ENCODE measurements at places on chromosomes 11 and 22. TPM values are rescaled to one million over a fixed set of nuclear protein-coding genes. Genes with fewer than 3 reads are reported as not detected.

- H3K27me3 ChIP-seq = no peaks in the 10 kb centered on the region
- no peak overlapping the region for H3K27ac ChIP-seq
- no peaks in the 10 kb centered on the region for H3K36me3 ChIP-seq
- no peak for DNase-seq
Measured at GRCh38 chr11:112363527-112363926, 102.9 kb upstream of the PLET1 start.

Gene GLYATL1B
- total RNA-seq = 0.09 TPM

GRCh38 chr11:64448599-64449380 is 89.8 kb downstream of the RPS6KA4 start:
- peak overlapping the region; percentile 32 for H3K4me3 ChIP-seq
- no peaks in the 10 kb centered on the region for H3K36me3 ChIP-seq
- H3K27ac ChIP-seq = peak overlapping the region; percentile 47
- H3K27me3 ChIP-seq = peaks cover 20% of the 10 kb centered on the region
- peaks cover 8% of the 10 kb centered on the region for H3K4me1 ChIP-seq
- peak; percentile 74 for DNase-seq

- H3K4me1 ChIP-seq = no peaks in the 10 kb centered on the region
- H3K4me3 ChIP-seq = no peak overlapping the region
- H3K27me3 ChIP-seq = no peaks in the 10 kb centered on the region
- no peaks in the 10 kb centered on the region for H3K36me3 ChIP-seq
- no peak for DNase-seq
- H3K27ac ChIP-seq = no peak overlapping the region
Measured at GRCh38 chr11:126601550-126602215, 246.2 kb downstream of the ST3GAL4 start.

DNA sequence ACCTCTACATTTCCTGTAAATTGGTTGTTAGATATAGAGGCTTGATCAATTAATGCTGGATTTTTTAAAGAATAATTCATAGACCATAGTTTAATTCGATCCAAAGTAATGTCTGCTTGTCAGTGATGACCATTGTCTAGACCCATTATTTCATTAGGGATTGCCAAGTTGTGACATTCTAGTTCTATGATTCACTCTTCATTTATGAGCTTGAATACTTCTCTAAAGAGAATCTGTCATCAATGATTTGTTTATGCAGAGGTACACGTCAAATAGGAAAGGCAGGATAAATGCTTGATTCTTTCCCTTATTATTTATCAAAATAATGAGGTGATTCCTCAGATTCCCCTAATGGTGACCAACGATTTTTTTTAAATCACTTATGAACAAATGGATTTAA is 24.0 kb upstream of the ROBO3 start:
- no peak for DNase-seq
- no peak overlapping the region for H3K27ac ChIP-seq
- H3K27me3 ChIP-seq = peaks cover 76% of the 10 kb centered on the region
- H3K4me1 ChIP-seq = no peaks in the 10 kb centered on the region

DNA sequence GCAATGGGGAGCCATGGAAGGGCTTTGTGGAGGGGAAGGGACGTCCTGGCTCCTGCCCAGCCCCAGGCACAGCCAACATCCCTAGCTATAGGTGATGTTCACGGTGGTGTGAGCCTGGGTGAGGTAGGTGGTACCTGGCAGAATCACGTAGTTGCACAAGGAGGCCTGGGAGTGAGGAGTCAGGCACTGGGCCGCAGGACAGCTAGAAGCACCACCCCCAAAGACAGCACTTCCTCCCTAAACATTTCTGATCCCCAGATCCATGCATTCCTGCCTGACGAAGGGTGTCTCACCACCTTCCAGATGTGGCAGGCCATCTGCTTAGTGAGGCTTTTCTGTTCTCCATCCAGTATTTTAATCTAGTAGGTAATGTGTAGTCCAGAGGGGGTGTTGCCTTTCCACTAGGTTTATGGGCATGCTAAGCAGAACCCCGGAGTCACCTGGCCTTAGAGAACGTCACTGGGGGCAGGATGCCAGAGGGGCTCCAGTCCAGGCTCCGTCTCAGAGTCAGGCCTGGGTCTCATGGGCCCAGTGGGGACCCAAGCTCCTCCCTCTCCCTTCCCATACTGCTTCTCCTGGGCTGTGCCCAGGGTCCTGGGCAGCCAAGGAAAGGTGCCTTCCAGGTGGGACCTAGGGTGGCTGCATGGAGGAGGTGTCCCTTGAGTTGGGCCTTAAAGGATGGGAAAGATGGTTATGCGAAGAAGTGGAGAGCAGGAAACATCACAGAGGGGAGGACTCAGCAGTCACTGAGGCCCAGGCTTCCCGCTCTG is 56.2 kb downstream of the OTOG start:
- H3K27me3 ChIP-seq = peaks cover 11% of the 10 kb centered on the region
- H3K4me1 ChIP-seq = no peaks in the 10 kb centered on the region
- no peak overlapping the region for H3K4me3 ChIP-seq
- DNase-seq = no peak
- H3K27ac ChIP-seq = no peak overlapping the region

Gene OR52L1
- total RNA-seq = not detected

DNA sequence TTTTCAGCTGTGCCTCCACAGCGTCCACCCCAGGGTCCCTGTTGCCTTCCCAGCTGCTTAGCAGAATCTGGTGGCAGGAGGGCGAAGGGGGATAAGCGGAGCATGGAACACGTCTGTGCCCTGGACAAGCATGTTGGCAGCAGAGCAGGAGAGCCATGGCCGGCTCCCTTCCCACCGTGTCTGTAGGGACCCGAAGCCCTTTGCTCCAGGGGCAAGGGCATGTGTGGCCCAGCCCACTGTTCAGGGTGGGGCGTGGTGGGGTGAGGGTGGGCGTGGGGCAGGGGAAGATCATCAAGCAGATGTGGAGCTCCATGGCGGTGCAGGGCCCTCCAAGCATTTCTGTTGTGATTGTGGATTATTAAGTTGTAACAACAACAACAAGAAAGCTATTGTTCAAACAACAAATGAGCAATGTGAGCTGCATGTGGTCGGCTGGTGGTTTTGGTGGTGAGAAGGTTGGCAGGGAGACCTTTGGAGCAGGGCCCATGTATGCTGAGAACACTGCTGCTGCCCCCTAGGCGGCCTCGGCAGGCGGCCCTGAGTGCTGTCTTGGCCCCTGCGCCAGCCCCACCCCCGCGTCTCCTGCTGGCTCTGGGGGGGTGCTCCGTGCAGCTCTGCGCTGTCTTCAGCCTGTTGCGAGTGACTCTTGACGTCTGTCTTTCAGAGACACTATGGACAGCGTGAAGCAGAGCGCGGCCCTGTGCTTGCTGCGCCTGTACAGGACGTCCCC is 50.9 kb downstream of the AP2A2 start:
- no peak overlapping the region for H3K27ac ChIP-seq
- no peak for DNase-seq
- peaks cover 48% of the 10 kb centered on the region for H3K36me3 ChIP-seq
- no peaks in the 10 kb centered on the region for H3K27me3 ChIP-seq
- H3K4me3 ChIP-seq = no peak overlapping the region
- H3K4me1 ChIP-seq = peaks cover 10% of the 10 kb centered on the region

Gene NRGN
- total RNA-seq = 0.52 TPM

- no peak overlapping the region for H3K4me3 ChIP-seq
- H3K36me3 ChIP-seq = no peaks in the 10 kb centered on the region
- H3K27me3 ChIP-seq = no peaks in the 10 kb centered on the region
- DNase-seq = no peak
- no peaks in the 10 kb centered on the region for H3K4me1 ChIP-seq
Measured at GRCh38 chr11:69284081-69284511, 9.9 kb upstream of the MYEOV start.

Gene CDC42EP1
- total RNA-seq = 1.7 TPM

DNA sequence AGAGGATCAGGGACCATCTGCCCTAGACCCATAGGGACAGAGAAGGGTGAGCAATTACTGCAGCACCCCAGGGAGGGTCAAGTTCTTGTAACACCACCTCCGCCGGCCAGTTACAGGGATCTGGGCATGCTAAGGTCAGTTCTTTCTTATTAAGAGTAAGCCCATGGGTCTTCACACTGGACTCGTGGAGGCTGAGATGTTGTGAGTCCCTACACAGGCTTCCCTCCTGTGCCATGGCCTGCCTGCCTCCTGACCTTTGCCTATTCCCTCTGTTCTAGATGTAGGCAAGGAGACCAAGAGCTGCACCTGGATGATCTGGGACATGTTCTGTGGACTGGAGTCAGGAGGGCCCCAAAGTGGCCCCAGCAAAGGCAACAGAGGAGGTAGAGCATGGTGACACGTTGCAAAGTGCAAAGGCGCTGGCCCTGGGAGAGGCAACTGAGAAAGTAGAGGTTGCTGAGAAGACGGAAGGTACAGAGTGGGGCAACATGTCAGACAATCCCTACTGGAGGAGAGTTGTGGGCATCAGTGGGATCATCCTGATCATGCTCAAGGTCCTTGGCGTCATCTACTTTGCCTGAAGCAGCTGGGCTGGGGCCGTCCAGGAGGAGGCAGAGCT is 16.3 kb upstream of the GNAZ start:
- H3K27ac ChIP-seq = no peak overlapping the region
- no peaks in the 10 kb centered on the region for H3K27me3 ChIP-seq
- H3K36me3 ChIP-seq = no peaks in the 10 kb centered on the region
- H3K4me3 ChIP-seq = no peak overlapping the region
- H3K4me1 ChIP-seq = no peaks in the 10 kb centered on the region
- DNase-seq = no peak

DNA sequence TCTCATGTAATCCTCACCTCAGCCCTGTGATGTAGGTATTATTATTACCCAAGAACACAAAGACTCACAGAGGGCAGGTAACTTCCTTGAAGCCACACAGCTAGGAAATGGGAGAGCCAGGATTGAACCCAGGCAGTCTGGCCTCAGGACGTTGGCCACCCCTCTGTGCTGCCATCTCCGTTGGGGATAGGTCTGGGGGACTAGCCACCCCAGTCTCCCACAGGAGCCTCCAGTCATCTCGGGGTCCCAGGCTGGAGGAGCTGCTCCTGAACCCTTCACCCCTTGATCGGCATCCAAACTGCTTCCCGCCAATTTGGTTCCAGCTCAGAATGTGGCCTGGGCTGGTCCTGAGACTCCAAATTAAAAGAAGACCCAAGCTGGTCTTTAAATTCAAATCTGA is 10.4 kb upstream of the TCF20 start:
- H3K27me3 ChIP-seq = peaks cover 26% of the 10 kb centered on the region
- no peak overlapping the region for H3K27ac ChIP-seq
- no peak for DNase-seq
- no peak overlapping the region for H3K4me3 ChIP-seq
- peaks cover 8% of the 10 kb centered on the region for H3K4me1 ChIP-seq

DNA sequence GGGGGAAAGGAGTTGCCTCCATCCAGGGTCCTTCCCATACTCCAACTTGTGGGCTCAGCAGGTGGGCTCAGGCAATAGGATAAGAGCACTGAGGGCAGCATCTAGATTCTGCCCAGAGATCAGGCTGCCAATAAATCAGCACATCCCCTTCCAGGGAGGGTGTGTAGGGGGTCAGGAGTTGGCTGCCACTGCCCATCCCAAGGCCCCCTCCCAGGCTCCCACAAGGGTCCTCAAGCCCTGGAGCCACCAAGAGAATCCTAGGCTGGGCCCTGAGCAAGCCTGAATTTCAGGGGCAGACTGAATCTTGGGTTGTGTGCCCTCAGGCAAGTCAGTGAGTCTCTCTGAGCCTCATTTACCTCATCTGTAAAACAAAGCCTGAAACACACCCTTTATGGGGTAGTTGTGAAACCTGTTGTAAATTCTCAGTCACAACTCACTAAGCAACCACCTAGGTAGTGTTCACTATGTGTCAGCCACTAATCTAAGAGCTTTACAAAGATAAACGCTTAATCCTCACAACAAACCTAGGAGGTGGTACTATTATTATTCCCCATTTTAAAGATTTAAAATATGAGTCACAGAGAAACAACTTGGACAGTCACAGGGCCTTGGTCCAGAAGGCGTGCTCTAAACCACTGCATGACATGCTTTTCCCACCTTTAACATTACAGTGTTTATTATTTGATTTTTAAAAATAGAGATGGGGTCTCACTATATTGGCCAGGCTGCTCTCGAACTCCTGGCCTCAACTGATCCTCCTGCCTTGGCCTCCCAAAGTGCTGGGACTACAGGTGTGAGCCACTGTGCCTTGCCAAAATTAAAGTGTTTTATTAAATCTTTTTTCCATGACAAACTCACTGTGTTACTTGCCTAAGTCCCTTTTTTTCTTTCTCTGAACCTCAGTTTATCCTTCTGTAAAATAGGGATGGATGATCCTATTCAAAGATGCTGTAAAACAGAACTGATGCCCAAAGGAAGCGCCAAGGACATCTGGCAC is 36.2 kb downstream of the LMO1 start:
- no peaks in the 10 kb centered on the region for H3K36me3 ChIP-seq
- no peak for DNase-seq
- H3K27ac ChIP-seq = no peak overlapping the region
- no peaks in the 10 kb centered on the region for H3K4me1 ChIP-seq

Gene CARD18
- 0.28 TPM for total RNA-seq

DNA sequence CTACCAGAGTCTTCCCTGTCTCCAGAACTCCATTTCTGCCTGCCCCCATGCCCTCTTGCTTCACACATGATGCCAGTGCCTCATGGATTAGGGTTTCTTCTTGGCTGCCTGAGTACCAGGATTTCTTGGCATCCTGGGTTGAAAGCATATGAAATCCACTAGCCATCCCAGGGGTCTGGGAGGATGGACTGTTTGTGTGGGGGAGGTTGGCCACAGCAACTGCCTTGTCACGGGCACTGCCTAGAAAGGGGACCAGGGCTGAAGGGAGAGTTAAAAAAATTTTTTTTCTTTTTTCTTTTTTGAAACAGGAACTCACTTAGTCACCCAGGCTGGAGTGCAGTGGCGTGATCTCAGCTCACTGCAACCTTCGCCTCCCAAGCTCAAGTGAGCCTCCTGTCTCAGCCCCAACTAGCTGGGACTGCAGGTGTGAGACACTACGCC is 4.2 kb downstream of the USP35 start:
- H3K36me3 ChIP-seq = peaks cover 6% of the 10 kb centered on the region
- H3K27ac ChIP-seq = no peak overlapping the region
- peaks cover 2% of the 10 kb centered on the region for H3K27me3 ChIP-seq
- no peak overlapping the region for H3K4me3 ChIP-seq
- no peak for DNase-seq

Gene SLC6A5
- total RNA-seq = 0.05 TPM

Gene DGCR8
- total RNA-seq = 20.3 TPM

Measured in thymus (tissue), 14 donors.